Calu3 (cell line): ENCODE measurements at places on chromosomes 6 and 20. TPM values are rescaled to one million over a fixed set of nuclear protein-coding genes. Genes with fewer than 3 reads are reported as not detected.

DNA sequence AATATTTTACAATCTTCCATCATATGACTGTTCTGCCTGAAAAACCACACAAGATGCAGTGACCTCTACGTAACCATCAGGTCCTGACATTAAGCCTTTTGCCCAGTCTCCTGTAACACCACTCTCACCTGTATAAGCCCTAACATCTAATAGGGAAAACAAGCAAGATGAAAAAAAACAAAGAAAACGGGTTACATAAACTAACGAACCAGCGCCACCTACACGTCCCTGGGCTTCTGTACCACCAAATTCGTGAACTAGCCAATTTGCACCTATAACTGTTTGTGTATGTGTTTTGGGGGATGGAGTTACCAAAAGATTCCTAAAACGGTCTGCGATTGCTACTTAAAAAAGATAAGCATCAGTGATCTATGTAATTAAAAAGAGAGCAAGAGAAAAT is 70.2 kb downstream of the BLOC1S5 start:
- no peak for DNase-seq

- DNase-seq = peak; percentile 69
Measured at GRCh38 chr6:132797951-132798868, at the start of gene SLC18B1. TSS of gene SLC18B1 (minus strand) at chr6:132798637. CDS start at chr6:132798456, 181 bp downstream.

CNBD2 gene
- total RNA-seq = 5.0 and 5.6 TPM in 2 replicates

GRCh38 chr6:116406678-116407345 is 36.1 kb downstream of the DSE start:
- DNase-seq = no peak

DNA sequence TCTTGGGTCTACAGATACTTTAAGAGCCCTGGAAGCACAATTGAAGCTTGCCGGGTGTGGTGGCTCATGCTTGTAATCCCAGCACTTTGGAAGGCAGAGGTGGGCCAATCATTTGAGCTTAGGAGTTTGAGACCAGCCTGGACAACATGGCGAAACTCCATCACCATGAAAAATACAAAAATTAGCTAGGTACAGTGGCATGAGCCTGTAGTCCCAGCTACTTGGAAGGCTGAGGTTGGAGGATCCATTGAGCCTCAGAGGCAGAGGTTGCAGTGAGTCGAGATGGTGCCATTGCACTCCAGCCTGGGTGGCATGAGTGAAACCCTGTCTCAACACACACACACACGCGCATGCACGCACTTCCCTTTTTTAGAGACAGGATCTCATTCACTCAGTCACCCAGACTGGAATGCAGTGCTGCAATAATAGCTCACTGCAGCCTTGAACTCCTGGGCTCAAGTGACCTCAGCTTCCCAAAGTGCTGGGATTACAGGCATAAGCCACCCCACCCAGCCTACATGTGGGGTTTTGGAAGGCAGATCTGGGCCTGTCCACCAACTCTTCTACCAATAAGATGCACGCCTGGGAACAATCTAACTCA is 182.5 kb upstream of the JARID2 start:
- no peak for DNase-seq

ZNF311 gene
- 1.4 and 2.2 TPM in 2 replicates for total RNA-seq

TMEM74B gene
- 0.54 and 0.83 TPM in 2 replicates for total RNA-seq

DNA sequence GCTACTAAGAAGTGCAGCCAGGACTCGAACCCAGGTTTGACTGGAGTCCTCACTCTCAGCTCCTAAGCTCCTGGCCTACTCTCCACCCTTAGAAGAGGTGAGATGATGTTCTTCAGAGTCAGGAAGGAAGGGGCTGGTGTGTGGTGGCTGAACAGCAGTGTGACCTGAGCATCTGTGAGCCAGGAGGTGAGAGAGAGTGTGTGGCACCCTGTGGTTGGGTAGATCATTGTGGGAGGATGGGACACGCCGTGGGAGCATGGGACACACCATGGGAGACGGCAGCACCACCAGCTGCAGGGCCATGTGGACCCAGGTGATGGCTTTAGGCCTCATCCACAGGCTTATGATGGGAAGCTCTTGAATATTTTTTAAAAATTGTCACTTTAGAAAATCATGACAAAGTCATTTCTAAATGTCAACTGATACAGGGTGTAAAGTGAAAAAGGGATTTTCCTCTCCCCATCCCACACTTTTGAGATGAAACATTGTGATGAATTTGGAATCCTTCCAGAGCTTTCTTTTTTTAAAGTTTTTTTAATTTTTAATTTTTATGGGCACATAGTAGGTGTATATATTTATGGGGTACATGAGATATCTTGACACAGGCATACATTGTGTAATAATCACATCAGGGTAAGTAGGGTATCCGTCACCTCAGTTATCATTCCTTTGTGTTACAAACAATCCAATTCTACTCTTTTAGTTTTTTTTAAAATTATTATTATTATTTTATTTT is 31.6 kb downstream of the SRC start:
- DNase-seq = no peak

- no peak for DNase-seq
Measured at GRCh38 chr6:3610206-3610605, 141.3 kb downstream of the PXDC1 start.

DNA sequence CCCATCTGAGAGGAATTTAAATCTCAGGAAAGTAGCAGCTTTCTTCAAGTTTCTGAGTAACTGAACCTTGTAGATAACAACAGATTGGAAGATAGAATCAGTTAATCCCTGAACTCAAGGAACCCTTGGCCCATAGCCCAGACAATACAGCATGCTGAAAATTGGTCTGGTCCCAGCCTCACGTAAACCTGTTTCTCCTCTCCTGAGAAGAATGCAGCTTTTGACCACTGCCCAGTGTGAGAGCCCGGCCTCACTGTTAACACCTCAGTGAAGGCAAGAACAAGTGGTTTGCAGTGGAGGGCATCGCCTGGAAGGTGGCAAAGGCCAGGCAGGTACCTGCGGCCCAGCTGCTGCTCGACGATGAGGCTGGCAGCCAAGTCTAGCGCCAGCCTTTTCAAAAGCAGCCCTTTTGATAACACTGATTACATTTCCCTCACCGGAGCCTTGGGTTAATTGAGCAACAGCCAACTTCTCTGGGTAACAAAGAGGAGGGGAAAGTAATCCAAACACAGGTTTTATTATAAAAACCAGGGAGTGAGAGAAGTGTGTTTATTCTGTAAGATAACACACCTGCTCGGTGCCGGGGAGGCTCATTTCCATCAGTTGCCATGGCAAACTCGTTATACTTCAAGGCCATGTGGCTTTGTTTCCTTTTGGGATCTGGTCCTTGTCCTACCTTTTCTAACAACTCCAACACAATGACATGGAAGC is 54.0 kb downstream of the TRAF3IP2 start:
- peak; percentile 70 for DNase-seq

ENPP4 gene
- 16.7 and 17.2 TPM in 2 replicates for total RNA-seq

GRCh38 chr6:67875877-67876383 is 759.2 kb upstream of the ADGRB3 start:
- DNase-seq = no peak

CLVS2 gene
- total RNA-seq = not detected in 2 replicates

GRCh38 chr6:22306741-22307466 is 10.1 kb upstream of the PRL start:
- no peak for DNase-seq

CDK19 gene
- 17.7 and 24.3 TPM in 2 replicates for total RNA-seq

PGC gene
- total RNA-seq = not detected in 2 replicates

DNA sequence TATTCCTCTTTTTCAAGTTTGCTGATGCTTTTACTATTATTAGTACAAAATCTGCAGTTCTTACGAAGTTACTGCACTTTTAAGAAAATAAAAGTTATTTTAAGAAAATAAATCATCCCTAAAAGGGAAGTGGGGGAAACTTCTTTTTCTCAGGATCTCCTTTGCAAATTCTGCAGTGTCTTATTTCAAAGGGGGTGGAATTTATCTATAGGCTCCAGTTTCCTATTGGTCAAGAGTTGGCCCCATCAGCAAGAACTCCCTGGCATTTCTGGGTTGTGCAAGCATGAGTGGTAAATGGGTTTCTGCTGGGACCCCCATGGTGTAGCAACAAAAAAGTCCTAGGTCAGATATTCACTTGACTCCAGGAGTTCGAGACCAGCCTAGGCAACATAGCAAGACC is 136.3 kb upstream of the PRDM1 start:
- no peak for DNase-seq

SLC44A4 gene
- total RNA-seq = 185 and 238 TPM in 2 replicates

DNA sequence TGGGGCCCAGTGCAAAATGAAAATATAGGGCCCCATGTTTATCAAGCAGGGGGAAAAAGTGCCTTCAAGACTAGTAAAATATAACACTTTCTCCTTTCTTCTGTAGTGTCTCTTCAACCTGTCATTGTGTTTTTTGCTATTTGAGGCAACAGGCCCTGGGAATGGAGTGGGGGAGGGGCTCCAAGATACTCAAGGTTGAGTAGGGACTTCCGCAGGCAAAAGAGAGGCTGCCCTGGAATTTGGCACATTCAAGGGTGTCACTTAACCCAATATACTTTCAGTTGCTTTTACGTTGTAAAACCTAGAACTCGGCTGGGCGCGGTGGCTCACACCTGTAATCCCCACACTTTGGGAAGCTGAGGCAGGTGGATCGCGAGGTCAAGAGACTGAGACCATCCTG is 154.9 kb downstream of the ALDH8A1 start:
- no peak for DNase-seq

GRCh38 chr20:25346349-25346748 is 44.3 kb downstream of the ABHD12 start:
- no peak for DNase-seq

REM1 gene
- not detected in 2 replicates for total RNA-seq

KIF6 gene
- total RNA-seq = 0.45 TPM in 1 of 2 replicates, not detected in the other

GRCh38 chr20:24806705-24807676 is 142.1 kb upstream of the CST7 start:
- no peak for DNase-seq

DNA sequence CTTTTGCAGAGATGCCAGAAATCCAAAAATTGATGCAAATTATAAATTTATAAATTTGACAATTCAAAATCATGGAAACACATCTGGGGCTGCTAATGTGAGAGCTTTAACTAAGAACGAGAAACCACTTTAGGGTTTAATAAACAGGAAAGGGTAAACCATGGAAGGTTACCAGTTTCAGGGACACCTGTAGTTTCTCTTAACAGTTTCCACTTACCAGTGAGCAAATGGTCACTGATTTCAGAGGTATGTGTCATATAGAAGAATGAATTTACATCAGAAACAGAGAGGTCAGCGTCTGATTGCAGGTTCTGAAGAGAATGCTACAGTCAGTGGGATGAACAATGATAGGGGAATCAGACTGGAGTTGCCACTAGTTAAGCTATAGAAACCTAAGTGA is 24.8 kb upstream of the PCSK2 start:
- no peak for DNase-seq

AGER gene
- 14.3 and 14.4 TPM in 2 replicates for total RNA-seq

GRCh38 chr6:83474309-83474708 is 38.0 kb upstream of the PRSS35 start:
- no peak for DNase-seq

GRCh38 chr6:36666287-36666686 is 12.2 kb upstream of the CDKN1A start:
- no peak for DNase-seq

SLC17A3 gene
- total RNA-seq = not detected in 2 replicates

KCNS1 gene
- 10.4 and 10.7 TPM in 2 replicates for total RNA-seq

- no peak for DNase-seq
Measured at GRCh38 chr20:64167676-64168075, 3.4 kb downstream of the MYT1 start.

DNA sequence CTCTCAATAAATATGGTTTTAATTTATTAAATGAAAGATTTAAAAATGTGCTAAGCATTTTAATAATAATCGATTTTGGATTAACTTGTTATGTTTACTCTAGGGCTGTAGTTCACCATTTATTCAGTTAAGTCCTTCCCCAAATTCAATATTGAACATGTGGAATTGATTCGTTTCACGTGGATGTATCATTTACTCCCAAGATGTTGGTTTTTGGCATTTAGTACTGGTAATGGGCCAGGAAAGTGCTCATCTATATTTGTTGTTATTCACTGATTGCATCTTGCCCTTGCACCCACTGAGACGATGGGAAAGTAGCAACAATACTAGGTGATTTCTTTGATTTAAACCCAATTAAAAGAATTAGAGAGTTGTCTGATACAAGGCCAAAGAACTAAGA is 97.1 kb downstream of the ESR1 start:
- DNase-seq = no peak

- peak; percentile 90 for DNase-seq
Measured at GRCh38 chr6:41545703-41546474, at the start of gene FOXP4. TSS of gene FOXP4 (plus strand) at chr6:41546381. CDS start at chr6:41565761, 19,380 bp downstream.

RBCK1 gene
- 142 and 144 TPM in 2 replicates for total RNA-seq

VSX1 gene
- not detected in 2 replicates for total RNA-seq

SNHG17 gene
- 111 and 114 TPM in 2 replicates for total RNA-seq

- DNase-seq = no peak
Measured at GRCh38 chr6:129709196-129709768, 695 bp downstream of the ARHGAP18 start.

GRCh38 chr20:46214824-46215488 is 93.3 kb downstream of the CDH22 start:
- no peak for DNase-seq

TPD52L1 gene
- total RNA-seq = 37.5 and 50.6 TPM in 2 replicates

ZNF512B gene
- 58.1 and 62.8 TPM in 2 replicates for total RNA-seq

DNA sequence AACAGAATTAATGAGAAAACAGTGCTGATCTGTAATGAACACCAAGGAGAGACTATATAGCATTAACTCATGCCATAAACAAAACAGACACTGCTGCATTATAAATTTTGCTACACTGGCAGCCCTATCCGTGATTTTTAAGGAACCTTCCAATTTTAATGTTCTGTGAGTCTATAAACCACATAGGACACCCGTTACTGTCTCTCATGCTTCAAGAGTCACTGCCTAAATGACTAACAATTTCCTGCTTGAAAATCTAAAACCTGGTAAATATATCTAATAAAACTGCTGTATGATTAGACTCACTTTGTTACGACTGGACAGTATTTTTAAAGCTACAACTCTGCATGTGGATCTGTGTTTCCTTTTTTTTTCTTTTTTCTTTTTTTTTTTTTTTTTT is 8.7 kb downstream of the CHD6 start:
- DNase-seq = no peak

DNA sequence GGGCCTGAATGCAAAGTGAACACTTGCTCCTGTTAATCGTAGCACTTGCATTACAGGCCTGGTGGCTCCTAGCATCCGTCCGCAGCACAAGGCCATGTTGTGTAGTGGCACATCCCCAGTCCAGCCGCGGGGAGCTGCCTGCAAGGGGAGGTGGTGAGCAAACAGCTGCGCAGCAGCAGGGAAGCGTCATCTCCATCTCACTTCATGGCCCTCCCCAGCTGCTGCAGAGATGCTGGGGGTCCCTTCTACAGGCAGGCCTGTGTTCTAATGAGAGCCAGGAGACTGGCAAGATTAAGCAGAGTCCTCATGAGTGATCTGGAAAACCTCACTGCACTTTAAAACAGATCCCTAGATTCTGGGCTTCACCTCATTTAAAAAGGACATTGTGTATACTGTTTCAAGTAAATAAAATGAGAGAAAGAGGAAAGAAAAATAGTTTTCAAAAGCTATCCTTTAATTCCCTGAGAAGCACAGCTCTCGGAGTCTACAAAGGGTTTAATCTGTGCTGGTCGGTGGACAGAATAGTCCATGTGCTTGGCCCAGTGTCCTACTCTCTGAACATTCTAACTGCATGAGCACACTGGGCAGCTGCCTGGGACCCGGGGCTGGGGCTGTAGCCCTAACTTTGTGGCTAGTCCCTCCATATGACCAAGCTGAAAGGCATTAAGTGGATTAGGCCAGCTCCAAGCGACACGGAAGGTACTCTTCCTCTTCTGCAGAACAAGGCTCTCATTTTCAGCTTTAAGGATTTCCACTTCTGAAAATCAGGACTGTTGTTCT is 125.8 kb downstream of the LY86 start:
- DNase-seq = no peak
